ENCODE measurements at places on chromosomes 16 and 17.
A peak's percentile ranks its signal among the peaks of the same experiment; 100 is the strongest.

- DNase-seq, result no peak
Measured at GRCh38 chr17:2724784-2725164, 13.2 kb upstream of the CLUH start.

GRCh38 chr17:79658811-79659207, 48.0 kb upstream of the RBFOX3 start:
- DNase-seq, result no peak

- DNase-seq, result no peak
Measured at GRCh38 chr16:52553322-52553721, 6.4 kb upstream of the TOX3 start.

GRCh38 chr16:68426347-68426652, 22.0 kb downstream of the SMPD3 start:
- DNase-seq, result no peak

- DNase-seq, result no peak
Measured at GRCh38 chr16:49009204-49009603, 272.4 kb downstream of the CBLN1 start.

- DNase-seq, result peak; percentile 37
Measured at GRCh38 chr16:59701963-59702930, 968.1 kb upstream of the GOT2 start.

GRCh38 chr16:88538366-88539060, 31.7 kb upstream of the ZC3H18 start:
- no peak for DNase-seq

DNA sequence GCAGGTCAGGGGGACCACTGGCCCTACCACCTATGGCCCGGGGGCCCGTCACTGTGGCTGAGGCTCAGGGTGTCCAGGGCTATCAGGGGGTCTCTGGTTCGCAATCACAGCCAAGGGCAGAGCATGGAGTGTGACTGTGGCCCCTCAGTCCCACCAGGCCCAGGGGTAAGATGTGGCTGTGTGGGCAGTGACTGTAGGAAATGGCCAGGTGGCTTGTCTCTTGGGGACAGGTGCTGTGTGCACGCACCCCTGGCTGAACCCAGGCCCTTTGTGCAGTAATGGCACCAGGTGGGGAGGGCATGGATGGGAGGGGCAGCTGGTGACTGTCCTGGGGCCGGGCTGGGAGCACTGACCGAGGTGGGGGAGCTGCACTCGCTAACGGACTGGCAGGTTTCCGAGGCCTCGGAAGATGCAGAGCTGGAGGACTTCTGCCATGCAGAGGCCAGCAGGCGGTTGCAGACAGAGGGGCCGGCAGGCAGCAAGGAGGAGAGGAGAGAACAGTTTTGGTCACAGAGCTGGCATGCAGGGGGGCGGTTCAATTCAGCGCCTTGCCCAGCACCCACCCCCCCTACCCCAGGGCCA, 18.8 kb downstream of the IL34 start:
- no peak for DNase-seq

DNA sequence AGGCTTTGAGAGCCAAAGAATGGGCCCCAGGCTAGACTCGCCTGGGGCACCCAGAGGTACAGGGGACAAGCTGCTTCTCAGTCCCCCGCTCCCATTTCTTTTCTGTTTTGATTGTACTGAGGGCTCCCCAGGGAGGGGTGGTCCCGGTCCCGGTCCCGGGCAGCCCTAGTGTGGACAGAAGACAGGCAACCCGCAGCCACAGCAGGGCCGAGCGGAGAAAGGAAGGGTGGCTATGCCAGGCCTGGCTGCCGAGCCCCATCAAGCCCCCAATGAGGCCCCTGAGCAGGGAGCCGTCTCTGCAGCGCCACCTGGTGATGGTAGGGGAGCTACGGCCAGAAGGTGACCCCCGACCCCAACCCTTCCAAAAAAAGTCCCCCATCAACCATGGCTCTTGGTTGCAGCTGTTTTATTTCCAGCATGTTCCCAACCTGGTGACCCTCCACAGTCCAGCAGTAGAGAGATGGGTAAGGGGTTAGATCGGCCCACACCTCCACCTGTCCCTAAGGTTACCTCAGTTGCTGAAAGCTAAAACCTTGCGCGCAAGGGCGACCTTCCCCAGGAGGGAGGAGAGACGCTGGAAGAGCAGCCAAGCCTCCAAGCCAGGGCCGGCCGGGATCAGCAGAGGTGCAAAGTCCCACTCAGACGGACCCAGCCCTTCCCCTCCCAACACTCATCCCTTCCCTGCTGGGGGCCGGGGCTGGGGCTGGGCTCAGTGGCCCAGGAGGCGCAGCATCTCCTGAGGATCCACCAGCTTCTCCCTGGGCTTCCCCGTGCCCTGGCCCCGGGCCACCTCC, 2.6 kb upstream of the GRIN2C start:
- DNase-seq, result no peak

GRCh38 chr17:49995055-49995738, at the start of gene DLX3:
Gene DLX3, minus strand, starts transcription at chr17:49995224. Its CDS starts 226 bp downstream, at chr17:49994998.
- no peak for DNase-seq

GRCh38 chr17:7352910-7353635, 1.1 kb downstream of the KCTD11 start:
- DNase-seq, result no peak

GRCh38 chr16:50198802-50199403, 45.8 kb downstream of the TENT4B start:
- DNase-seq, result no peak

GRCh38 chr16:68116256-68116867, 31.2 kb downstream of the NFATC3 start:
- DNase-seq, result peak; percentile 27

GRCh38 chr17:48174833-48175523, 67.4 kb downstream of the SNX11 start:
- no peak for DNase-seq

- DNase-seq, result no peak
Measured at GRCh38 chr16:25258861-25259179, 1.2 kb upstream of the ZKSCAN2 start.

GRCh38 chr17:8995711-8996110, 25.6 kb upstream of the NTN1 start:
- DNase-seq, result no peak

GRCh38 chr17:81309140-81309858, 14.2 kb upstream of the SLC38A10 start:
- peak; percentile 61 for DNase-seq

DNA sequence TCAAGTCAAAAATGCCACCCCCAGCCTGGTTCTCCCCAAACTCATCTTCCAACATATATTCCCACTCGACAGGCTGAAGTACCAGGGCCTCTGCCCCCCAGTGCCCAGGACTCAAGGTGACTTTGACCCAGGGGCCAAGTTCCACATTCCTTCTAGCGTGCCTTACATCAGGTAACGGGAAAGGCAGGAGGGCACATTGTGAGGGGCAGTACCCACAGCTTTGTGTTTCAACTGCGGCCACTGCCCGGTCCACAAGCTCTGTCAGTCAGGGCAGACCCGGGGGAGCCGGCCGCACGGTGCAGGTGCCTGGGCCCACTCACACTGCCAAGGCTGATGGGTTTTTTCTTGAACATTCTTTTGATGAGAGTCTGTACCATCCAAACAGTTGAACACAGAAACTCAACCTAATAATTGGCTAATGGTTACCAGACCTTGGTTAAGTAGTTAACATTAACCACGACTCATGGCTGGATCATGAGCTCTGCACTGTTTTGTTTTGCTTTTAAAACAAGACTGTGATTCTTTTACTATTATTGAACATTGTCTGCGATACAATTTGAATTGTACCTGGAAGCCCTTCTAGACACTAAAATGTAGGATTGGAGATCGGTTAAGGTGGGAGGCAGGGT, 17.6 kb downstream of the ACE start:
- DNase-seq, result no peak
